ENCODE measurements at places on chromosomes 5 and 9.

GRCh38 chr5:62460578-62460983 lies 48.0 kb downstream of the IPO11 start:
- no peak for DNase-seq

GRCh38 chr5:126777257-126777974 lies 480 bp downstream of the LMNB1 start:
- peak; percentile 40 for DNase-seq

DNA sequence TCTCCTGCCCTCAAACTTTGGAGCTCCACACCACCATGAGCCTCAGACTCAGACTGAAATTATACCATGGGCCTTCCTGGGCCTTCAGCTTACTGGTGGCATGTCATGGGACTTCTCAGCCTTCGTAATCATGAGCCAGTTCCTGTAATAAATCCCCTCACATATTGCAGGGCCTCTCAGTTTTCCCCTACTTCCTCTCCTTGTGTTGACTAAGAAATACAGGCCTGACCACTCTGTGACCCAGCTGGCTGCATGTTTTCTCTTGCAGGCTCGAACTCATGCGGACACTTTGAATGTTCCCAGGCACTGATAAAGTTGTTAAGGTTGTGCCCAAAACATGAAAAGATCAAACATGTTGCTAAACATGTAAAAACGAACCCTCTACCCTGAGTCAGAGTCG lies 26.2 kb upstream of the SHC3 start:
- no peak for DNase-seq

GRCh38 chr5:139667730-139668063 lies 19.5 kb downstream of the CXXC5 start:
- no peak for DNase-seq

DNA sequence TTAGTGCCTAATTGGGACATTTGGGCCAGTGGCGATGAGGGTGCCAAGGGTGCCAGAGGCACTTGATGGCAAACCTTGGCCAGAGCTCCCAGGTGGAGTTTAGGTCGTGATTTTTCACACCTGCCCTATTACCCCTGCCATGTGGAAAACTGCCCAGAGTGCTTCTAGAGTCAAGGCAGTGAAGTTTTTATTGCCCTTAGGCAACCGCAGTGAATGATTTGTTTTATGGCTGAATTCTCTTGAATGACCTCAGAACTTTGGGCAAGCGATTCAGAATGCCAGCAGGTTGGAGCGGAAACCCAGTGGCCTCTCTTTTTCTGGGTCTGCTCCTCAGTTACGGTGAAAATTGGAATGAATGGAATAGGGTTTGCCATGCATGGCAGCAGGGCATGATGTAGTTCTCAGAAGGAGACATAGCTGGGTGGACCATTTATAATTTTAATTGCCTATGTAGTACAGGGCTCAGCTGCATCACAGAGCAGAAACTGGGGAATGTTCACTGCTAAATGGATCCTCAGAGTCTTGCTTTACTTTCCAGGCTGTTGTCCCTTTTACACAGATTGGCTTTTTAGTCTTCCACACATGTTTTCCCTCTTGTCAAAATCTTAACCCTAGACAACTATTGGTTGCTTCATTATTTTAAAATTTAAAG lies 820.0 kb upstream of the SEMA6A start:
- no peak for DNase-seq

All from NCI-H774 (cell line).